ENCODE measurements at places on chromosomes 4 and X.

DNA sequence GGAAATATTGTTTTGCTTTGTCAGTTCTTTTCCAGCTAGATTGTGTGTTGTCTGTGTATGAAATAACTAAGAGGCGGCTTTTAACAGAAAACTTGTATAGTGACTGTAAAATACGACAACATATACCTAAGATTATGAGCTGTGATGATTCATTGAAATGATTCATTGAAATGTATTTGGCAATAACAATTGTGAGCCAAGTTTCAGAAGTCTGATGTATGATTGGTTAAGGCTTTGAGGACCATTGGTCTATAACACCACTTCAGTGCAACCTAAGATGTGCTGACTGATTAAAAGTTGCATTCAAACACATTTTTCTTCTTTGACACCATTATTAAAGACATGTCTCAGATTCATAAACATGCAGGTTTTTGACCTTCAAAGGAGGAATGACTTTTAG is 76.6 kb downstream of the PTPN13 start:
- no peak for DNase-seq

GRCh38 chr4:58957711-58958110 is 1847.5 kb upstream of the IGFBP7 start:
- DNase-seq, result no peak

DNA sequence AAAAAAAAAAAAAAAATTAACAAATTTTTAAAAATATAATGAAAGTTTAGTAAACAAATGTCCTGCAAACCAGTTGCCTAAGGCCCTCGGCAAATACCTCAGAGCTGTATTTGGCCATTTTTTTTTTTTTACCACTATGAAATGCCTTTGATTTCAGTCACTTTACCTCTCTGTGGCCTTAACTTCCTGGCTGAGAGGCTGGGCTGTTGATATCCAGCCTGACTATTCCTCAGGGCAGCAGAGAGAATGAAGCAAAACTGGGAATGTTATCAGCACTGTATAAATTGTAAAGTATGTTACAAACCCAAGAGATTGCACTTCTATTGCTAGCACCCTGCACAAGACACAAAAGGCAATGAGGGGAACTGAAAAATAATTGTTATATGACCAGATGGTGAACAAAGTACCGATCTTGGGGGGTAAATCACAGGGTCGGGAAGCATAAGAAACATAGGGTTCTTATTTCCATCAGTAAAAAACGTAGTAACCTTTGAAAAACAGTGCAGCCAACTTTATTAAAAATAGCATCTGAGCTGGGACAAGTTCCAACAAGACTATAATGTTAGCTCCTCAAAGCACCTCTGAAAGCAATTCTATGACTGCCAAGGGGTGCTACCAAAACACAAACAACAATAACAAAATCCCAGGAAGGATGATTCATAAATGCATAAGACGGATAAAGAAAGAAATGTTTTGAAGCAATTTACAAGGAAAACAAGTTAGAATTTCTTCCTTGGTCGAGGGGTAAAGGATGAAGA is 18.1 kb downstream of the USP46 start:
- DNase-seq, result no peak

DNA sequence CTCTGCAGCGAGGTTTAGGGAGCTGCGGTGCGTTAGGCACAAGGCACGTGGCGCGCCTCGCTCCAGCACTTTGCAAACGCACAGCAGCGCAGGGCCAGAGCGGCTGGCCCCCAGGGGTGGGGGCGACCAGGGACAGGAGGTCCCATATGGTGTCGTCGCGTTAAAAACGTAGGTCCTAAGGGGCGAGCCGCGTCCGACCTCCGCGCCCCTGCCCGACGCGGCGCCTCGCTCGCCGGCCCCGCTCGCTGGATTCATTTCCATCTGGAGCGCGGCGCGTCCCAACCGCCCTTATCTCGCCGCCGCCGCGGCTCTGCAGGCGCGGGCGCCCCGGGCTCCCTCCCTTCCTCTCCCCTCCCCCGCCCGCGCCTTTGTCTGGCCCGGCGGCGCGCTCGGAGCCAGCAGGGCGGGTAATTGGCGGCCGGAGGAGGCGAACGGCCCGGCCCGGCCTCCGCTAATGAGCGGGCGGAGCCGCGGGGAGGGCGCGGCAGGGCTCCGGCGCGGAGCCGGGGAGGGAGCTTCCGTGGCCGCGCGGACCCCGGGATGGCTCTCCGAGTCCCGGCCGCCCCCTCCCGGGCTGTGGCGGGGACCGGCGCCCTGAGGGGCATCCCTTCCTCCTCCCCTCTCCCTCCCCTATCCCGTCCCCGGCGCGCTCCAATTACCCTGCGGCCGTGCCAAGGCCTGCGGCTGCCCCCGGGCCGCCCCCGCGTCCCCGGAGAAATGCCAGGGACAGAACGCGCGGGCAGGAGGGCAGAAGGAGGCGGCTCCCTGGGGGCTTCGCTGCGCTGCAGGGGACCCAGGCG is 409.0 kb downstream of the BCOR start:
- DNase-seq, result peak; percentile 78

DNA sequence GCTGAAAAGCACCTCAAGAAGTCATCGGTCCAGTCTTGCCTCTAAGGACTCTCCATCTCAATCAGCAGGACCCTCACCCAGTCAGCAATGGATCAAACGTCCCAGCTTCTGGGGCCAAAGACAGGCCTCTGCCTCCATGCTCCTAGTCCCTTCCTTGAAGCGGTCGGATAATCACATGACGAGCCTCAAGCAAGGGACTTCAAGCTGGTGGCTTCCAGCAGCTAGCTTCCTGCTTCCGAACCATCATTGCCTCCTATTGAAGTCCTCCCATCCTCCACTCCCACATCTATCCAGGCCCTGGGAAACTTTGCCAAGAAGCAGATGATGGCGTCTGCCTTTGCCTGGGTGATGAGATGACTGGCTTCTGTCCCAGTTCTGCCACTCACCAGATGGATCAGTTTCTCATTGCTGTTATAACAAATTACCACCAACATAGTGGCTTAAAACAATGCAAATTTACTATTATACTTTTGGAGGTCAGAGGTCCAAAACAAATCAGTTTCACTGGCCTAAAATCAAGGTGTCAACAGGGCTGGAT is 135.2 kb upstream of the MAMLD1 start:
- no peak for DNase-seq

DNA sequence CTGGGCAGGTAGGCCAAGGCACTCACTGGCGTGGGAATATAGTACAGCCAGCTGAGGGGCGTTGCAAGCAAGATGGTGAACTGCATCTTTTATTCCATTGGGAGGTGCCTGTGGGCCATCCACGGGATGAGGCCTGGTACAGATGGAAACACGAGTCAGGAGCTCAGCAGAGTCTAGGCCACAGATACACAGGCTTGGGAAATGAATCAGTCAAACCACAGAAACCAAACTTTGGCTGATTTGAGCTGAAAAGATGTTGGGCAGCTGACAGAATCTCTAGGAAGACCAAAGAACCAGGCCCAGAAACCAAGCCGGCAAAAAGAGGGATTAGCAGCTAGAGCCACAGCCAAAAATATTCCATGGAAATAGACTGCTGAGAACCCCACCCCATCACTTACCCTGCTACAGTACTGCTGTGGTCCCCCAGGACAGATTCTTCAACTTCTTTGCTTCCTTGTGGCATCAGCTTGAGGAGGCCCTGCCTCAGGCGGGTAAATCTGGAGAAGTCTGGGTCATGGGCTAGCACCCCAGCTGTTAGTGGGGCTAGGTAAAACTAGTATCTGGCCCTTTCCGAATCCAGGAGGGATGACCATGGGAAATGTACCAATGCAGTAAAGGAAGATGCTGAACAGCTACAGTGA is 75.4 kb downstream of the TMEM131L start:
- DNase-seq, result no peak

DNA sequence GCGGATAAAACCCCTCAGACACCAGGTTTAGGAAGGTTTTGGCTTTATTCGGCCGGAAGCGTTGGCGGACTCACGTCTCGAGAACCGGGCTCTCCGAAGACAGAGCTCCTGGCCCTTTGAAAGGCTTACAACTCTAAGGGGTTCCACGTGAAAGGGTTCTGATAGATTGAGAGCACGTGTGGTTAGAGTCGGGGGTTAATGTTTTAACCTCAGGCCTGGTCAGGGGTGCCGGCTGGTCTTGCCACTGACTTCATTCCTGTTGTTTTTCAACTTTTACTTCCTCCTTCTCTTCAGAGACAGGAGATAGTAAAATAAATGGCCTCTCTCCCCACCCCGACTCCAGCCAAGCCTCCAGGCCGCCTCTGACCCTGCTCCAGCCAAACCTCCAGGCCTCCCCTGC is 4.7 kb upstream of the ASMT start:
- DNase-seq, result no peak

DNA sequence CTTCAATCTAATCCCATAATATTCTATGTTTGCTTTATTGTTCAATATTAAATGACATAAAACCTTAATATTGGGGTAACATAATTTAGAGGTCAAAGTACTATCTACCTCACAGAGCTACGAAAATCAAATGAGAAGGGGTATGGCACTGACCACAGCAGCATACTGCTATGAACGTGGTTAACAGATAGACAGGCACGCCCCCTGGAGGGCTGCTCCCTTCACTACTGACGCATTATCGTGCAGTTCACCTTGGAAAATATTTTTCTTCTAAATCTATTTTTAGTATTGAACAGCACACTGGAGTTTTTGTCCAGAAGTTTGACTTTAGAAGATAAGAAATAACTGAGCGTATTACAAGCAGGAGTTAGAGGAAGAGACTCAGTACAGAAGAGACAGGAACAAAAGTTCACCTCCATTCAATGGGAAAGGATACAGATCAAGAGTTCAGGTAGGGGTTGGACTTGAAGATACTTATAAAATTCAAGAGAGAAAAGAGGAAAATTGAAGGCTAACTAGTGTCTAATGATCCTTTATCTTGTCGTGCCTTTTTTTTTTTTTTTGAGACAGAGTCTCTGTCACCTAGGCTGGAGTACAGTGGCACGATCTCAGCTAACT is 22.7 kb downstream of the MAP9 start:
- peak; percentile 0 for DNase-seq

DNA sequence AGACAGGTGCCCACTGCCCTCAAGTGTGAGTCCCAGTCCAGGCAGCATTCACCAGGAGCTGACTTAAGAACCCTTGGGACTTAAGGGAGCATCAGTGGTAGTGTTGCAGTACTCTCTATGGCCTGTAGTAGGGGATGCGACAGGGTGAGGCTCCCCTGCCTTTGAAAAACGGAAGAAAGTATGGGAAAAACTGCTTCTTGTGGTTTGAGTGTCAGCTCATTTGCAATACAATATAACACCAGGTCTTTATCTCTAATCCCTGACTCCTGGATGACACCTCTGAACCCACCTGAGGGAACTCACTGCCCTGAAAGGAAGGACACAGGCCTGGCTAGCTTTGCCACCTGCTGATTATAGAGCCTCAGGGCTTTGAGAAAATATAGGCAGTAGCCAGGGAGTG is 176.0 kb downstream of the SMARCA1 start:
- DNase-seq, result no peak

DNA sequence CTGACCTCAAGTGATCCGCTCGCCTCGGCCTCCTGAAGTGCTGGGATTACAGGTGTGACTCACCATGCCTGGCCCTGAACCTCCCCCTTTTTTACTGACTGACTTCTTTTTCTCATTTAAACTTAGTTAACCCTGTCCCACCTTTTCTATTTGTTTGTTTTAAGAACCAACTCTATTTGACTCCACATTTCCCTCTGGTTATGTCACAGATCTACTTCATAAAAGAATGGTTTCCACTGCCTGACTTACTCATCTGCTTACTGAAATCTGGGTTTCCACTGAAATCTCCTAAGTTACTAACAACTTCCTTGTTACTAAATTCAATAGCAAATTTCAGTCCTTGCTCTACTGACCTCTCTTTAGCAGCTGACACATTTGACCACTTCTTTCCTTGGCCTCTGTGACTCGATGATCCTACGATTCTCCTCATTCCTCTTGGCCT is 28.0 kb upstream of the NSUN7 start:
- DNase-seq, result no peak

GRCh38 chr4:6777636-6778281 is 4.8 kb upstream of the KIAA0232 start:
- DNase-seq, result no peak

DNA sequence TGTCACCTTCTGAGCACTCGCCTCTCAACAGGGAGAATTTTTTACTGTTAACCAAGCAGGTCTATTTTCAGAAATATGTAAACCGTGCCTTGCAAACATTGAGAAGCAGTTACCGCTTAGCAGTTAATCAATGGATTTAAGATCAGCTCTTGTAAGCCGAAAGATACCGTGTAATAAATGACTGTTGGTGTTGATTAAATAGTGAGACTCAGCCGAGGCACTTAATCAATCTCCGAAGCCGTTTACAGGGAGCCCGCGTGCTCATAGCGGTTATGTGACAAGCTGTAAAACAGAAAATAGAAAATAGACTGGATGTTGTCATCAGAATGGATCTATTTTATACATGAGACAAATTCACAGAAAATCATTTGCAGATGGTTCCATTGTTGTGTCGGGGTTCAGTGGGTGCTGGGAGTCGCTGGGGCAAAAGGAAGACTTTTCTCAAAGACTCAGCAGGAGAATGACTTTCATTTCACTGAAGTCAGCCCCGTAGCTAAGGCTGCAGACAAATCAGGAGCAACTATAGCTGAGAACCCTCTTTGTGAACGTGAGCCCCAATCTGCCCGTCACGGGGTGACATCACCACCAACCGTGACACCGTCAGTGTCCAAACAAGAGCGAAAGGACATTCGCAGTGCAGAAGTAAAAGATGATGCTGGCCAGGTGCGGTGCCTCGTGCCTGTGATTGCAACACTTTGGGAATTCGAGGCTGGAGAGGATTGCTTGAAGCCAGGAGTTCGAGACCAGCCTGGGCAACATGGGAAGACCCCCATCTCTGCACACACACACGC is 275.3 kb downstream of the CRLF2 start:
- no peak for DNase-seq

DNA sequence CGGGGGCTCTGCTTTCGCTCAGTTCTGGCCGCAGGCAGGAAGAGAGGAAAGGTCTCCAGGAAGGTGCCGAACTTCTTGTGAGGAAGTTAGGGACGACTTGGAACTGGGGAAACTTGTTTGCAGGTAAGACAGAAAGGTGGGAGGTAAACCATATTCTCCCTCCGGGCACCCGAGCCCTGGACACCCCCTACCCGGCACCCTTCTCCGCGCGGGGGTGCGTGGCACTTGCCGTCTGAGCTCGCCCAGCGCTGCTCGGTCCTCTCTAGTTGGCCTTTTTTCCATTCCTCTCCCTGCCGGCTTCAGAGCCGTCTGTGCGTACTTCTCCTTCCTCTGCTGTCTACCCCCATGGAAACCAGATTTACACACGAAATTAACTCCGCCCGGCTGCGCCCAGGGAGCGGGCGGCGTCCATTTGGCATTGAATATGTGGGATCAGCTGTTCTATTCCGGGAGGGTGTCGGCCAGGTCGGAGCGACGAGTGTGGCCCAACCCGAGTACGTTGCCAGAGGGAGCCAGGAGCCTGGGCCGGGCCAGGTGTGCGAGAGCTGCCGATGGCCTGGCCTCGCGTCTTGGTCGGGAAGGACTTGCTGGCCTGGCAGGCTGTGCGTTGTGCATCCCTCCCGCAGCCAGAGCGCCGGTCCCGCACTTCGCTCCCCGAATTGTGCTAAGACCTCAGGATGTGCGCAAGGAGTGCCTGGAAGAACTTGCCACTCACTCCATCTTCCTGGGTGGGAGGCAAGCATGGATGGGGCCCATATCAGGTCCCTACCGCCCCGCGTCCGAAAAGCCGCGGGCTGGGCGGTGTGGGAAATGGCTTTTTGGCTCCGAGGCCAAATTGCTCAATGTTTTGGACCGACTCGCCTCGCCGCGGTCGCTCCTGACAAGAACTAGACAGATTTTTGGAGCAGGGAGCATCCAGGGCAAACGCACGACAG is 1.7 kb downstream of the PDGFRA start:
- no peak for DNase-seq

- DNase-seq, result no peak
These were observed 15.9 kb upstream of the F11 start for GRCh38 chr4:186249785-186250754.

- DNase-seq, result peak; percentile 27
These were observed 1282.3 kb upstream of the TENM3 start for GRCh38 chr4:180960743-180961401.

Measured in NCI-H1092 (cell line).